Activated CD4-positive, alpha-beta T cell treated with anti-CD3 and anti-CD28 coated beads, Interleukin-2, amount 10 ng/mL, durations not matched to agents 7 days and 5 days (primary cell): ENCODE measurements at places on chromosomes 1 and 21. TPM values are rescaled to one million over a fixed set of nuclear protein-coding genes. Genes with fewer than 3 reads are reported as not detected.

The CRYBG2 gene
- total RNA-seq: 2.2 TPM

GRCh38 chr1:29090937-29091618, 32.6 kb downstream of the TMEM200B start:
- H3K27me3 ChIP-seq: no peaks in the 10 kb centered on the region
- no peak overlapping the region for H3K4me3 ChIP-seq
- no peak for DNase-seq

The PALMD gene
- not detected for total RNA-seq

GRCh38 chr1:201025571-201026002, 2.1 kb upstream of the KIF21B start:
- no peaks in the 10 kb centered on the region for H3K27me3 ChIP-seq
- H3K4me3 ChIP-seq: no peak overlapping the region
- peaks cover 17% of the 10 kb centered on the region for H3K36me3 ChIP-seq
- no peak for DNase-seq
- peaks cover 53% of the 10 kb centered on the region for H3K4me1 ChIP-seq
- peak overlapping the region; percentile 56 for H3K27ac ChIP-seq
